ENCODE measurements at places on chromosomes 3 and 15. TPM values are rescaled to one million over a fixed set of nuclear protein-coding genes. Genes with fewer than 3 reads are reported as not detected.
A peak's percentile ranks its signal among the peaks of the same experiment; 100 is the strongest.

DNA sequence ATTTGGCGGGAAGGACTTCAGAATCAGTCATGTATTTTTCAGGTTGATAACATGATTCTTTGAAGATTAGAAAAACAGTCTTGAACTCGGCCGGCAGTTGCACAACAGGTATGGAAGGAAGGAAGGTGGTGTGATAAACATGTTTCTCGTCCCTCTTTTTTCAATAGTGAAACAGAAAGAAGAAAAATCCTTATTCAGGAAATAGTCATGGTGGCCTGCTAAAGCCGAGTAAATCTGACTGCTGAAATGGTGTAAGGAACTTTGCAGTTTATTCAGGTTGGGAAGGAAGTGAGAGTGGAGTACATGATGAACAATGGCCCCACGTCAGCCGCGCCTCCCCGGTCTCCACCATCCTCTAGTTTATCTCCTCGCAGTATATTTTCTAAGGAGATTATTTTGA, 6.7 kb downstream of the RASGRP1 start:
- H3K27me3 ChIP-seq: no peaks in the 10 kb centered on the region
- H3K36me3 ChIP-seq: peaks cover 77% of the 10 kb centered on the region
- no peak for DNase-seq
- peak overlapping the region; percentile 61 for H3K4me3 ChIP-seq
- peak overlapping the region; percentile 95 for H3K27ac ChIP-seq

Gene CFAP100
- not detected for total RNA-seq

- no peaks in the 10 kb centered on the region for H3K27me3 ChIP-seq
- no peak overlapping the region for H3K4me3 ChIP-seq
- no peak for DNase-seq
- H3K4me1 ChIP-seq: peaks cover 11% of the 10 kb centered on the region
Measured at GRCh38 chr3:130950124-130950523, 56.2 kb downstream of the ATP2C1 start.

GRCh38 chr15:94970802-94971201, 739.4 kb downstream of the MCTP2 start:
- H3K36me3 ChIP-seq: no peaks in the 10 kb centered on the region
- DNase-seq: no peak
- H3K27ac ChIP-seq: no peak overlapping the region
- H3K27me3 ChIP-seq: peaks cover 4% of the 10 kb centered on the region

Gene SERPINI2
- not detected for total RNA-seq

Gene REC114
- total RNA-seq: not detected
